ENCODE measurements at places on chromosomes 2 and 18. TPM values are rescaled to one million over a fixed set of nuclear protein-coding genes. Genes with fewer than 3 reads are reported as not detected.

- DNase-seq: no peak
Observed at GRCh38 chr2:165718610-165719210, 75.3 kb downstream of the GALNT3 start.

DNA sequence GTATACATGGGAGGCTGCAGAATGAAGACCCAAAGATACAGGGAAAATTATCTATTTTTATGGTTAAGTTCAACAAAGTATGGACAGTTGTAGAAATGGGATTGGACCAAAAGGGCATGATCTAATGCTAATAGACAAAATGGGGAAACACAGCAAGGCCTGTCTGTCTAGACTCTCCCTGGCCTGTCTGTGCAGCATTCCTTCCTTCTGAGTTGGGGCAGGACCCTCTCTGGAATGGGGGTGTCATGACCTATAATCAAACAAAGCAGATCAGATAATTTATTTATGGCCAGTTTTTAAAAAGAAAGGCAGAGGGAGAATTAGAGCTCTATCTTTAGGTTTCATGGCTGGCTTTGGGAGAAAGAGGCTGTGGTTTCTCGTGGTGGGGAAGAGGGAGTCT, 104.4 kb downstream of the CTIF start:
- DNase-seq: no peak

The SPIRE1 gene
- 26.8 TPM for total RNA-seq

The LYPD1 gene
- 0.28 TPM for total RNA-seq

DNA sequence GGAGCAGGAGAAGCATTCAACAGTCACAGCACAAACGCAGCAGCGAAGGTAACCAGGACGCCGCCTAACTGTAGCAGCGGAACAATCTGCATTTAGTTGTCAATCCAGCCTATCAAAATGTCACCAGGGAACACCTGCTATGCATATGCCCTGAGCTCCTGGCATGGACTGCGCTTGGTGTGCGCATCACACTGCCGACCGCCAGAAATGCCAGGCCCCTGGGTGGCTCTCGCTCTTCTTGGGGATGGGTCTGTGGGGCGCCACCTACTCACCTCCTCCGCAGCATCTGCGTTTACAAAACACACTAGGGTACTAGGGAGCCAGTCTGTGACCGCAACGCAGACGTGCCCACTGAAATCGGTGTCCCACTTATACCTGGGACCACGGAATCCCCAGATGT, 31.7 kb downstream of the ZNF516 start:
- no peak for DNase-seq

- DNase-seq: no peak
Observed at GRCh38 chr18:417495-417894, 83.0 kb downstream of the COLEC12 start.

The LRRC30 gene
- not detected for total RNA-seq

The UGGT1 gene
- 71.3 TPM for total RNA-seq

The MCM6 gene
- total RNA-seq: 16.9 TPM

The FN1 gene
- total RNA-seq: 8,882 TPM

The GALR1 gene
- total RNA-seq: 0.28 TPM

The CRYBA2 gene
- total RNA-seq: not detected

- DNase-seq: no peak
Observed at GRCh38 chr18:79763407-79763806, 34.3 kb upstream of the KCNG2 start.

DNA sequence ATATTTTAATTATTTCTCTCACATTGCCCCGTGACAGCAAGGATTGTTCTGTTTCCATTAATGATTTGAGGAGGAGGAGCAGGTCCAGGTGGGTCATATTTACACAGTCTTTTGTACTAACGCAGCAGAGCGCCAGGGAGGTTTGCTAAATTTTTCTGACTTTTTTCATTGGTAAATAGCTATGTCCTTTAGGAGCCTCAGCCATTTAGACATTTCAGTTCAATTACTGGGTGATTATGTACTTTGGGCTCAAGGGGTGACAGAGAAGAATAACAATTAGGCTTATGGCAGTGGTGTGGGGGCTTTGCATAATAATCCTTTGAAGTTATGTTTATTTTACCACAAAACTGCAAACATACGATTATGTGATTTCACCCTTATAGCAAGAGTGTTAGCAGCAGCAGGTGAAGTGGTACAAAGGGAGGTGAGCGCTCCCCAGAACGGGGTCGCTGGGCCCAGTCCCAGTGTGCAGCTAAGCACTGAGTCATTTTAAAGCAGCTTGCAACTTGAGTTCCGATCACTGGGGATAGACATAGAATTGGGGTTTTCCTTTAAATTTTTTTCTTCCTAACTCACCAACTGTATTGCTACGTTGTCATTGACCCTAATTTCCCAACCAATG, 80.3 kb downstream of the TSHZ1 start:
- DNase-seq: no peak

DNA sequence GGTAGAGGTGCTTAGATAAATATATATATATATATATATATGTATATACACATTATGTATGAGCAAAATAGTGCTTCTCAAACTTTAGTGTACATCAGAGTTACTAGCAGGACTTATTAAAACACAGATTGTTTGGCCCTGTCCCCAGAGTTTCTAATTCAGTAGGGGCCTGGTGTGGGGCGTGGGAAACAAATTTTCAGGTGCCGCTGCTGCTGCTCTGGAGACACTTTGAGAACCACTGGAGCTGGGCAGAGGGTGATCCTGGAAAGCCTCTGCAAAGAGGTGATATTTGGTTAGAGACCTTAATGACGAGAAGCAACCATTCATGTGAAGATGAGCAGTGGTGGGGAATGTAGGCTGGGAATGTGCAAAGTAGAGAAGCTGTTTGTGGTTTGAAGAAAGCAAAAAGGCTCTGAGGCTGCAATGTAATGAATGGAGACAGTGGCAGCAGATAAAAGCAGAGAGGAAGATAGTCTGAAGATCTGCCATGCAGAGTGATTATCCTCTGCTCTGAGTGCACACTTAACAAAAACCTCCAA, 142.9 kb downstream of the PLCL1 start:
- no peak for DNase-seq

- no peak for DNase-seq
Observed at GRCh38 chr18:46152808-46153617, 48.8 kb downstream of the HAUS1 start.

DNA sequence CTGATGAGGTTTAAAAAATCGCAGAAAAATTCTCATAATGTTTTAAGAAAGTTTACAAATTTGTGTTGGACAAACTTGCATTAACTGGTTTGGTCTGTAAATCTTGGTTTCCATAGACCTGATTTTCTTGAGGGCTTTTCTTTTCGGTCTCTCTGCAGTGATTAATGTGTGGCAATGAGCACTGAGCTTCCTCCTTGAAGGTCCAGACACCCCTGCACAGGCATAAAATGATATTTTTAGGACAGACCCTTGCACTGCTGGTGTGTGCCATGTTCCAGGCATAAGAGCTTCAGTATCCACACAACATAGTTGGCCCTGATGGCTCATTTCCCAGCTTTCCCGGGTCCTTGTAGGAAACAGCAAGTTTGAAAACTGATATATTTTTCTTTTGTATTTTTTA, 33.7 kb downstream of the MRPL33 start:
- no peak for DNase-seq

DNA sequence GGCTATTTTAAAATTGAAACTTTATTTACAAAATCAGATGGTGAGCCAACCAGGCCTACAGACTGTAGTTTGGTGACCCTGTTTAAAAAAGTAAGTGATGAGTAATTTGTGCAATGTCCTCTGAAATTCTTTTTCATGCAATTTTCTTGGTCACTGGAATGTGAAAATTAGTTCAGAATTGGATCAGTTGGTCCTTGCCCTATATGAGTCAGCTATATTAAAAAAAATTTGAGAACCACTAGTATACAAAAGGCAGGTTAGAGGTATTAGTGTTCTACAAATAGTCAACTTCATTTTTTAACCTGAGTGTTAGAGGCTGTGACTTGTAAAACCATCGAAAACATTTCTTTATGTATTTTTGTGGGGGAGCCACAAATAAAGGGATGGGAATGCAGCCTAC, 91.1 kb upstream of the NXPH2 start:
- no peak for DNase-seq

DNA sequence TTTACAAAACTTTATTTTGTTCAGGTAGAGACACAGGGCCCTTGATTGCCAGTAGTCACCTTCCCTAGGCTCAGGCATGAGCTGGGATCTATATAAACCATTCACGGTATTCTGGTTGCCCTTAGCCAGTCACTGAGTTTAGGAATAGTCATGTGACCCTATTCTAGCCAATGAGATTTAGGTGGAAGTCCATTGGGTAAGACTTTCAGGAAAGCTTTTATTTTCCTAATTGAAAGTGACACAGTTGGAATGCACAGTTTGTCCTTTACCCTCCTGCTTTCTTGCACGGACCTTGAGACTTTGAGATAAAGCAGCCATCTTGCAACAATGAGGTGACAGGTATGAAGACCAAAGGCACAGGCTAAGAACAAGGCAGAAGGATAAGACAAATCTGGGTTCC, 21.5 kb downstream of the SLC4A5 start:
- DNase-seq: no peak

The NPAS2 gene
- 50.8 TPM for total RNA-seq

DNA sequence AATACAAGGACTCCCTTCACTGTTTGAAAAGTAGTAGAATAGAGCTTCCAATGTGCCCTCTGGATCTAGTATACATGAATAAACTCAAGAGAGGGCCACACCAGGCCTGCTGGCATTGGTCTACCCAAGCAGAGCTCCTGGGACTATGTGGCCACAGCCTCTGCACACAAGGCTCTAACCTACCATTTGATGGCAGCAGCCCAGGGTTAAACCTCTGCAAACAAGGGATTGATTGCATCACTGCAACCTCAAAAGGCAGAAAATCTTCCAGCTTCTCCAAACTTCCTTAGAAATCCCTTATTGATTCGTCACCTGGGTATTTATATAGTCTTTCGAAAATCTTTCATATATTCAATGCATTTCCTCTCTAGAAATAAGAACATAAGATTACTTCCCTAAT, 147.6 kb upstream of the SETBP1 start:
- no peak for DNase-seq

GRCh38 chr2:55419233-55419678, 400 bp downstream of the CCDC88A start:
- no peak for DNase-seq

The HMSD gene
- not detected for total RNA-seq

The GPR75 gene
- total RNA-seq: 6.7 TPM

- DNase-seq: no peak
Observed at GRCh38 chr2:190179754-190180312, 117.3 kb upstream of the MSTN start.

DNA sequence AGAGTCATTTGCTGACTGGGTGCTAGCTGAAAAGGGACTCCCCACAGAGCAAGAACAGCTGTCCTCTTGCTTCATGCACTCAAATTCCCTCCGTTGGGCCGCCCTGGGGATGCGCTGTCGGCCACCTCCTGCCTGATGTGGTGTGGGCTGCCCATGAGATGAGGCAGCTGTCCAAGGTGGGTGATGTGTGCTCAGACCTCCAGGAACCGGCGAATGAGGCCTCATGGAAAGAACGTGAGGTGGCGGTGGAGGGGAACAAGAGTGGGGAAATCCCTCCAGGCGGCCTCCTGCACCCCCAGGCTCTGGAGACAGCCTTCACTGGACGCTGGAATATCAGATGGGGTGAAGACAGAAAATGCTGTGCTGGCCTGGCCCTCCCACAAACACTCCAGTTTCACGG, 79.8 kb downstream of the LONRF2 start:
- no peak for DNase-seq

The CCDC142 gene
- 31.5 TPM for total RNA-seq

GRCh38 chr18:23586249-23587196, at the start of gene NPC1:
TSS of gene NPC1 (minus strand) at chr18:23586506. CDS start at chr18:23586343, 163 bp downstream.
- DNase-seq: peak; percentile 89

DNA sequence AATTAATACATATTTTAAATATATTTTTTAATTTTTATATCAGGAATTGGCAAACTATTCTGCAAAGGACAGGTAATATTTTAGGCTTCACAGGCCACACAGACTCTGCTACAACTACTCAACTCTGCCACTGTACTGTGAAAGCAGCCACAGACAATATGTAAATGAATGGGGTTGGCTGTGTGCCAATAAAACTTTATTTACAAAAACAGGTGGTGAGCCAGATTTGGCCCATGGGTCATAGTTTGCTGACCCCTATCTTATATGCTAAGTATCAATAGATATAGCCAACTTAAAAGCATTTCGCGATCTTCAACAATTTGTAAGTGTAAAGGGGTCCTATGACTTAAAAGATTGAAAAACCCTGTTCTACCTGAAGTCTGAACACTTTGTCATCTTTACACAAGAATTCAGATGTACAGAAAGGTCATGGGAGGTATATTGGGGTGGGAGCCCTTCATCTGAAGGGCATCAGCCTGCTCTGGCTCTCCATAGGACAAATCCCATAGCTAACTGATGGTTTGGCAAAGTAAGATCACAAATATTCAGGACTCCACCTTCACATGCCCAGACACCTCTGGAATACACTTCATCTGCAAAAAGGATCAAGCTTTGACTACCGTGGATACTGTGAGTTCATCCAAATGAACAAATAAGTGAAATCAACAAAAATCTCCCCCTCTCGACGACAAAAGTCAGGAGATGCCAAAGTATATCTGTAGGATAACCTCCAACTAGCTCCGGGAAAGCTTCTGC, 65.9 kb downstream of the C1D start:
- DNase-seq: no peak

DNA sequence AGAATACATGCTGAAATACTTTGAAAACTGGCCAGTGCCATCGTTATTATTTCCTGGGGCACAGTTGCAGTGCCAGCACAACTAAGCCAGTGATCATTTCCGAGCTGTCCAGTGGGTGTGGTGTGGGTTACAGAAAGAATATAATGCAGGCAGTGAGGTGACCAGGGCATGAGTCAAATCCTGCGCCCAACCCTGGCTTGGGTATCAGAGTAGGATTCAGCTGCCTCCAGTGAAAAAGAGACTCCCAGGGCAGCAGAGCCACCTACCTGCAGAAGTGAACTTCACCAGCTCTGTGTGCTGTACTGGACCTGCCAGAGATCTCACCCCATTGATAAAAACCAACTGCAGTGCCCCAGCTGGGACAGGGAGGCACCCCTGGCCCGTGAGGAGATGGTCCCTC, 18.0 kb downstream of the SLC9A2 start:
- no peak for DNase-seq

DNA sequence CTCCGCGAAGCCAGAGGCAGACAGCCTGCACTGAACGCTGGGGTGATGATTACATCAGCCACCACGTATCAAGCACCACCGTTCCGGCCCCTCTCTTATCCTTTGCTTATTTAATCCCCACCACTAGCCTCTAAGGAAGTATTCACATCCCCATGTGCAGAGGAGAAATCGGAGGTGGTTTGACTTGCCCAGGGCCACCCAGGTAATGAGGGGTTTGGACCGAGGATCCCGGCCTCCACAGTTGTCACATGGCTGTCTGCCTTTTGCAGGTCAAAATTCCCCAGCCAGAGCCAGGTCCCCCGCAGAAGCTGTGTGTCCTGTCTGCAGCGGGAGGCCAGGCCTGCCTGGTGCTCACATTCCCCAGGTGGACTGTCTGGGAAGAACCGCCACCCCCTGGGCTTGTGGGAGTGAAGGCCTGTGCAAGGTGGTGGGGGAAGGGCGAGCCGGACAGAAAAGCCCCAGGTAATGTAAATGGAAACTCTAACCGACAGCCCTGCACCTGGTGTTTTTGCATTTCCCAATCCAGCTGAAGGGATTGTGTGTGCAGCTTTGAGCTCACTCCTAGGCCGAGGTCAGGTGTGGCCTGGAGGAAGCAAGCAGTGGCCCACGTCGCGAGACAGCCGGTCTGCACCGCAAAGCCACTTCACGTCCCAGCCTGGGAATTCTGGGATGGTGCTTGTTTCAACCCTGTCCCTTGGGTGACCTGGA, 108.5 kb upstream of the ID2 start:
- no peak for DNase-seq

GRCh38 chr2:235498541-235498940, 4.7 kb downstream of the AGAP1 start:
- no peak for DNase-seq

- no peak for DNase-seq
Observed at GRCh38 chr2:65716698-65717097, 284.3 kb upstream of the SPRED2 start.
